ENCODE measurements at places on chromosomes 7 and 10.
A peak's percentile ranks its signal among the peaks of the same experiment; 100 is the strongest.

- DNase-seq: no peak
Measured at GRCh38 chr7:42168512-42168911, 68.5 kb downstream of the GLI3 start.

- no peak for DNase-seq
Measured at GRCh38 chr7:132654150-132654549, 77.9 kb upstream of the PLXNA4 start.

- no peak for DNase-seq
Measured at GRCh38 chr10:12466704-12467305, 117.5 kb downstream of the CAMK1D start.

DNA sequence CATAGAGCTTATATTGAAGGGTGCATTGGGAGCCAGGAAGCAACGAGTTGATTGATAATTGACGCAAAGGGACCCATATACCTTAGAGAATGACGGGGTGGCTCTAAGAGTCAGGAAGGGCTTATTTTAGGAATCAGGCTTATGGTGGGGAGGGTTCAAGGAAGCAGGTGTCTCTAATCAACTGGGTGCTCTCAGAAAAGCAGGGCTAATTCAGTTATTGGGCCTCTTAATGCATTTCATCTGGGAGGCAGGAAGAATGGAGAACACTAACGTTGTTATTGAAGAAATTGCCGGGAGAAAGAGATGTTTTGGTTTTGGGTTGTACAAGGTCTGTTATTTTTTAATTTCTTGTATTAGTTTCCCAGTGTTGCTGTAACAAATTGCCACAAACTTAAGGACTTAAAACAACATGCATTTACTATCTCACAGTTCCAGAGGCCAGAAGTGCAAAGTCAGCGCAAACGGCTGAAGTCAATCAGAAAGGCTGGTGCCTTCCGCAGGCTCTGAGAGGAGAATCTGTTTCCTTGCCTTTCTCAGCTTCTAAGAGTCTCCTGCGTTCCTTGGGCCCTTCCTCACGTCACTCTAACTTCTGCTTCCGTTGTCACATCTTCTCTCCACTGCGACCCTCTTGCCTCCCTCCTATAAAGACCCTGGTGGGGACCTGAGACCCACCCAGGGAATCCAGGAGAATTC is 328.4 kb upstream of the C7orf33 start:
- DNase-seq: no peak

- no peak for DNase-seq
Measured at GRCh38 chr7:87810130-87810529, 66.0 kb downstream of the SLC25A40 start.

GRCh38 chr7:117045927-117046710 is 92.8 kb downstream of the ST7 start:
- no peak for DNase-seq

DNA sequence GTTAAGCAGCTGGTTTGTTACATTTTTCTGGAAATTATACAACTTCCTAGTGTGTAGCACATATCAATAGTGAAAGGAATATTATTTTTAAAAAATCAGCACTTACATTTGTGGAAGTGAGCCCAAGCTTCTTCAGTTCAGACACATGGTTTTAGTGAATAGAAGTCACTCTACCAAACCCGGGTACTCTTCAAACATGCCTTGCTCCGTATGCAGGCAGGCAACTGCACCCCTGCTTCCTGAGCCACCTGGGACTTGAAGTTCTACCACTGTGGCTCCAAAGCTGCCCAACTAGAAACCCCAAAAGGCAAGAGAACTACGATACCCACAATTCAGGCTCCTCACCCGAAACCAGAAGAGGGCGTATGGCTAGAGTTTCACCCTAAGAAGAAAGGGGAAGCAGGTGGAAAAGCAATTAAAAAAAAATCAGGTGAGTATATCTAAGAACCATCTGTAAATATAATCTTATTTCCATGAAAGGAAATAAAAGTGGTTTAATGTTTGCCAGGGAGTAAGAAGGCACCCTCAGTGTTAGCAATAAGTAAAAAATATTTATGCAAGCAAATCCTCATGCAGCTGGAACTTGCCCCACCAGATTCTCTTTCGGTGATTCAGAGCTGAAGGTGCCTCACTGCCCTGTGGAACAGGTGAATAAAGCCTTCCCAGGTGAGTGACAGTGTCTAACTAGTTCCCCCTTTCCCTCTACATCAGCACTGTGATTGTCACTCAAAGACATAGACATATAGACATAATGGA is at the start of gene MACC1:
TSS of gene MACC1 (minus strand) at position 192 of the 756 bp plus-strand sequence. CDS start 55,522 bp downstream, outside the sequence.
- DNase-seq: no peak

- no peak for DNase-seq
Measured at GRCh38 chr7:33395340-33395739, 266.0 kb downstream of the BBS9 start.

- DNase-seq: no peak
Measured at GRCh38 chr7:112410092-112410491, 40.2 kb upstream of the IFRD1 start.

DNA sequence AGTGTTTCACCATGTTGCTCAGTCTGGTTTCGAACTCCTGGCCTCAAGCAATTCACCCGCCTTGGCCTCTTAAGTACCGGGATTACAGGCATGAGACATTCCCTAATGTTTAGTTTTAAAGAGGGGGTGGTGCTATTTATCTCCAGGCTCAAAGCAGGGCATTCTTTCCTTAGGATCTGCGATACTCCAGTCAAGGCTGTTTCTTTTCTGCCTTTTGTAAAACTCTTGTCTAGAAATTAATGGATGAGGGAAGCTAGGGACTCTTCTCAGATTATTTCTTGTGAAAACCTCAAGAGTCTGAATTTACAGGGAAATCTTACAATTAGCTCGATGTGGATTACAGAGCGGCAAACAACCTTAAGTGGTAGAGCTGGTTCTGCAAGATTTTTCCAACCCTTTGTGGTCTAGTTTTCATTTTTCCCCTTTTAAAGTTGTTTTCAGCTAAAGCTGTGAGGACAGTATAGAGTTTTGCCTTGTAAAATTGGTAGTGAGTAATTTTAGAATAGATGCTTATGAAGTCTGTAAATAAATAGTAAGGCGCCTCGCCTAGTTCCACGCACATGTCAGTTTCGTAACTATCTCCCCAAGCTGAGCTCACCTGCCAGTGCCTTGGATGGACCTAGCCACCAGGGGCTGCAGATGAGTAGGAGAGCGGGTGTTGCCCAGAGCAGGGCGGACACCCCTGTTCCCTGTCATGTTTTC is 53.1 kb downstream of the CUX1 start:
- DNase-seq: no peak

GRCh38 chr10:60397792-60398191 is 8.1 kb upstream of the ANK3 start:
- no peak for DNase-seq

DNA sequence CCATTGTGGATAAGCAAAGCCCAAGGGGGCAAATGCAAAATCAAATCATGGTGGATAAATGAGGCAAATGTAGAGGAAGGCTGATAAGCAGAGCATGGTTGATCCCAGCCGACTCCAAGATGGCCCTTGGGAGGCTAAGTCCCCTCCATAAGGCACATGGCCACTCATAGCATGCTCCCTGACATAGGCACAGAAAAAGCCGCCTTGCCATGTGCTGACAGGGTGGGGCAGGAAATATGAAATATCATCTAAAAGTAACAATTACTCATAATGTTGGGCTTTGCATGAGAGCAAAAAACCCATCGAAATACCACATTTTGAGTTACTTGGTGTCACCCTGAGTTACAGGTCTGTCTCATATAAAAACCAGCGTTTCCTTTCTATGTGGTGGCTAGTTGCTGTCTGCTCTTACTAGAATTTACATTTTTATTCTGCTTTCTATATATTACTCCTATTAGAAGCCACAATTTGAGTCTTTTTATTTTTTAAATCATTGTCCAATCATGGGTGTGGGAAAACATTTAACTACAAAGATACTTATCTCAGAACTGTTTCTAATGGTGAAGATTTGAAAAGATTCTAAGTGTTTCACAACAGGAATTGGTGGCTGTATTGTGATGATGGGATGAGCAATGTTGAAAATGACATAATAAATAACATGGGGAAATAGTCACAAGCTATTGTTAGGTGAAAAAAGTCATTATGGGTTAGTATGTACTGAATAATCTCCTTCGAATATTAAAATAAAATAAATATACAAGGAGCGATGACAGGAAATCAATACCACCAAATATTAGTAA is 102.7 kb downstream of the CUBN start:
- DNase-seq: no peak

GRCh38 chr10:61283481-61284221 is 169.5 kb downstream of the TMEM26 start:
- DNase-seq: no peak

DNA sequence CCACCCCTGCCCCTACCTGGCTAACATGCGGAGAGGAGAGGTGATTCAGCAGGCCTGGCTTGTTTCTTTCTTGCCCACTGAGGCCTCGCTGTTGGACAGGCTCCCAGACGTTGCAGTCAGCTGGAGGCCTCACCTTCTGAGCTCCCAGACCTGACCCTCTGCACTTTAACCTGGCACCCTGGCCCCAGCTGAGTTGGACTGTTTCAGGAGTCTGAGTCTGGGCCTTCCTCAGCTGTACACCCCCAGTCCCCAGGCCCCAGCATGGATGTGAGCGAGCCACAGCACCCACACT is 35.0 kb downstream of the UNC5B start:
- no peak for DNase-seq

- no peak for DNase-seq
Measured at GRCh38 chr7:7765422-7765821, 47.0 kb upstream of the RPA3 start.

DNA sequence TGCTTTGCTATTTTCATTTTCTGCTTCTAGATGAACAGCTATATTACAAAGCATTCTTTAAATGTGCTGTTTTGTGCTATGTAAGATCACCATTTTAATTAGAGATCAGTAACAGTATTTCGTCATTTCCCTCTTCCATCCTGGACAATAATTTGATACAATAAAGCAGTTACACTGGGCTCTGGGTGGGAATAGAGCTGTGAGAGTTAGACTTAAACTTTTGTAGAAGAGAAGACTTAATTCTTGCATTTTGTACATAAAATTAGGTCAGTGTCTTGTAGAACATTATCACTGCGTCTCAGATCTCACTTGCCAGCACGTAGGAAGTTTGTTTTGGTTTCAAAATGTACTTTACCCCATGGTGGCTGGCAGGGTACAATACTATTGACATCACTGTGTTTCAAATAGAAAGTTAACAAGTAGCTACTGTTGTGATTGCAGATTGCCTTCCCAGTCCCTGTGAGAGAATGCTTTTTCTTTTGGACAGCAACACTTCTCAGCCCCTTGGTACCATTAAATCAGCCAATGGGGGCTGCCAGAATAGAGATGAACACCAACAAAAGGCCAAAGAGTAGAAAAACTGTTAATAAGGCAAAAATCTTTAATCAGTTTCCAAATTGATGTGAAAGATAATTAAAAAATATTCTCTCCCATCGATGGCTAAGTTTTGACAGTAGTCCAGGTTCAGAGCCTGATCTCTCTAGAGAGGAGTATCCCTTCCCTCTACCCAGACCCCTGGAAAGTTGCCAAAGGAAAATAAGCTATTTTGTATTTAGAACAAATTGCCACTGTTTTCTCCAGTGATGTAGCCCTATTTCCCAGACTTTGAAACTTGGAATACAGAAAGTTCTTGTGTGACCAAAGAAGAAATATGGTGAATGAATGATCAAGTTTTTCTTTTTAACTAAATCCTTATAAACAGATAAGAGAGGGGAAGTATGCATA is 35.1 kb downstream of the SMNDC1 start:
- DNase-seq: no peak

- no peak for DNase-seq
Measured at GRCh38 chr10:100717166-100717565, 28.2 kb upstream of the PAX2 start.

DNA sequence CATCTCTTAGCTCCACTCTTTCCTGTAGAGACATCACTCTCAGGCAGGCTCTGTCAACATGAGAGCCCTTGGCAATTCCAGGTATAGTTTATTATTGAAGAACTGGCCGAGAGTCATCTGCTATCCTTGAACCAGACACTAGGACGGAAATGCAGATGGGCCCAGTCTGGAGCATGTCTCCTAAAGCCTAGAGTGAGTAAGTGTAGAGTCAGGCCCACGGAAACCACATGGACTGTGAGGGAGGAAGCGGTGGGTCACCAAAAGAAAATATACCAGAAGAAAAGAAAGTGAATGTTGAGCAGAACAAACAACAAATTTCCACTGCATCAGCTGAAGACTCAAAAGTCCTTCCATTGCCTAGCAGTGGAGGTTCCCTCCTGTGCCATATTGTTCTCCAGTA is 15.7 kb upstream of the RELN start:
- DNase-seq: no peak

GRCh38 chr10:109773288-109774120 is 149.8 kb downstream of the XPNPEP1 start:
- no peak for DNase-seq

GRCh38 chr10:103473261-103473671 is 5.8 kb downstream of the CALHM3 start:
- DNase-seq: no peak

- DNase-seq: peak; percentile 45
Measured at GRCh38 chr10:26243351-26243720, 26.8 kb downstream of the GAD2 start.

DNA sequence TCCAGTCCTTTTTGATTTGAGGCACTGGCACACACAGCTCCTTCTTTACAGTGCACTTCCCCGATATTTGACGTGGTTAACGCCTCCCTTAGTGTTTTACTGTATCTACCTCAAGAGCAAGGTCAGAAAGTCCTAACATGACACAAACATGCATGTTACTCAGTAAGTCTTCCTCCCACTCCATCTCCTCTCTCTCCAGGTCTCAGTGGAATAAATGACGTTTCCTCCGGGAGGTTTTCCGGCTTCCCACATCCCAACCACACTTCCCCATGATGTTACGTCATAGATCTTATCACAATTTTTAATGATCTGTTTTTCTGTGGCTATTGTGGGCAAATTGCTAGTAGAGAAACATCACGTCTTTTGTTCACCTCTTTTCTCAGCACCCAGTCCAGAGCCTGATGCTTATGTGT is 165.7 kb downstream of the PTPN20 start:
- DNase-seq: no peak

- no peak for DNase-seq
Measured at GRCh38 chr7:18125476-18125875, 97.8 kb upstream of the PRPS1L1 start.

GRCh38 chr7:50832744-50833143 is 50.0 kb upstream of the GRB10 start:
- DNase-seq: no peak

DNA sequence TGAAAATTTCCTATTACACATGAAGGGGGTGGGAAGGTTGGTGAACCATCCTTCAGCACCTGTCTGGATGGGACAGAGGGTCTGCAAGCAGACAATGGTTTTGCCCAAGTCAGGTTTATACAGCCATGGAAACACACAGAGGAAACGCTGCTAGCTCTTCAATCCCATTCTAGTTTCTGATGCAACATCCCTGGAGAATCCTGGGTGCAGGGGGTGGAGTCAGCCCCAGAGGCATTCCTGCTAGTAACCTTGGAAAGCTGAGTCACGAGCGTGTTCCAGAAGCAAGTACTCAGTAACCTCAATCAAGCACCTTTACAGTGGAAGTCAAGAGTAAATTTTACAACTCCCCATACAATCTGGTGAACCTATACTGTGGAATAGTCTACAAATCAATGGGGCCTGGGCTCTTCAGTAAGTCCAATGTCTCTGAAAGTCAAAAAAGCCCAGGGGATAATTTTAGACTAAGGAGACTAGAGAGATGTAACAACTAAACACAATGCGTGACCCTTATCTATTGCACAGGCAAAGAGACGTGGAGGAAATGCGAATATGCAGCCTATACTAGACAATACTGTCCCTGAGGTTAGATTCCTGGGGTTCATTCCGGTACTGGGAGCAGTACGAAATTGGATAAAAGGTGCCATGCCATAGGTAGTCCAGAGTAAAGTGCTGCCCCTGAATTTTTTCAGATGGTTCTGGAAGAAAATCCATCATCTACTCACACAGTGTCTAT is 95.4 kb downstream of the ZRANB1 start:
- no peak for DNase-seq

Measured in mesenteric fat pad (tissue), 1 donor.